ENCODE measurements at places on chromosomes 2 and 18.

GRCh38 chr2:135168204-135168856, 116.2 kb downstream of the RAB3GAP1 start:
- no peak overlapping the region for H3K4me3 ChIP-seq
- peaks cover 5% of the 10 kb centered on the region for H3K4me1 ChIP-seq
- no peak overlapping the region for H3K27ac ChIP-seq
- DNase-seq: no peak
- H3K36me3 ChIP-seq: peaks cover 36% of the 10 kb centered on the region
- H3K27me3 ChIP-seq: no peaks in the 10 kb centered on the region

- peaks cover 8% of the 10 kb centered on the region for H3K4me1 ChIP-seq
- H3K4me3 ChIP-seq: no peak overlapping the region
- no peaks in the 10 kb centered on the region for H3K27me3 ChIP-seq
- H3K36me3 ChIP-seq: no peaks in the 10 kb centered on the region
- no peak for DNase-seq
- no peak overlapping the region for H3K27ac ChIP-seq
Observed at GRCh38 chr2:234334151-234334550, 162.7 kb downstream of the ARL4C start.

DNA sequence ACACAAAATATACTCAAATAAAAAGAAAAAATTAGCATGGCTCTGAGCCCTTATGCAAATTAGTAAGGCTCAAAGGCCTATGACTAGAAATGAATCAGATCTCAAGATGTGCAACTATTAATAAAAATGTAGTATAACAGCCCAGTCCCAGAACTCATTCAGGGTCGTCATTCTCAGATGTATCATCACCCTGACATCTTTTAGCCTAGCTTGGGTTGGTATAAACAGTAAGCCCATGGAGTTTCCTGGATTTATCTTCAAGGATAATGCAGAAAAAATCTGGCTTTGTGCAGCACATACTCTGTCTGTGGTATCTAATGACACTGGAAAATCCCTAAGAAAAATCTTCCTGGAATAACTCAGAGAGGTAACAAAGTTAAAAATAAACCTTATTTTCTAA, 239.3 kb downstream of the ZNF385B start:
- no peaks in the 10 kb centered on the region for H3K4me1 ChIP-seq
- H3K27ac ChIP-seq: no peak overlapping the region
- H3K36me3 ChIP-seq: no peaks in the 10 kb centered on the region
- no peak overlapping the region for H3K4me3 ChIP-seq

DNA sequence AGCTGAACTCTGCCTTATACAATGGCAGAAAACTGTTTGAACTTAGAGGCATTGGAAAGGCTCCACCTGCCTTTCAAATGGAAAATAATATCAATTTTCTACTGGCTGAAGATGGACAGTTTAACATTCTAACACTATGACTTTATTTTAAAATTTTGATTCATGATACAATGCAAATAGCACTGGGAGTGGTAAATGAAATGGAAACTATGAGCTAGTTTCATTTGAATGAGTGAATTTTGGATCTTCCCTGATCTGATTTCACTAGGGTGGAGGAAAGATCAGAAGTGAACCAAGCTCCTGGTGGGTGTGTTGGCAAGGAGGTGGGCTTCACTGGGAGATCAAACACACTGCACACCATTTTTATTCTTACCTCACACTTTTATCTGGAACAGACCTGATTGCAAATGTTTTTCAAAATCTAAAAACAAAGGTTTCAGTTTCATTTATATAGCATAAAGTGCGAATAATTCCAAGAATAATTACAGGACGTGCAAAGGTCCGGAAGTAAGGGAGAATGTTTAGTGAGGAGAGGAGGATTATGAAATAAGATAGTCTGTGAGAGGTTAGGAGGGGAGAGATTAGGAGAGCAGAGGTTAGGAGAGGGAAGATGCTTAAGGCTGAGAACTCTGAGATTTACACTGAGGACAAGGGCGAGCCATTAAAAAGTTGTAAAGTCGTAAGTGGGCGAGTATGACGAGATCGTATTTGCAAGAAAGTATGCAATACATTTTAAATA, 18.6 kb upstream of the MBP start:
- no peak for DNase-seq
- no peak overlapping the region for H3K4me3 ChIP-seq
- no peaks in the 10 kb centered on the region for H3K27me3 ChIP-seq
- peaks cover 5% of the 10 kb centered on the region for H3K4me1 ChIP-seq
- no peaks in the 10 kb centered on the region for H3K36me3 ChIP-seq

DNA sequence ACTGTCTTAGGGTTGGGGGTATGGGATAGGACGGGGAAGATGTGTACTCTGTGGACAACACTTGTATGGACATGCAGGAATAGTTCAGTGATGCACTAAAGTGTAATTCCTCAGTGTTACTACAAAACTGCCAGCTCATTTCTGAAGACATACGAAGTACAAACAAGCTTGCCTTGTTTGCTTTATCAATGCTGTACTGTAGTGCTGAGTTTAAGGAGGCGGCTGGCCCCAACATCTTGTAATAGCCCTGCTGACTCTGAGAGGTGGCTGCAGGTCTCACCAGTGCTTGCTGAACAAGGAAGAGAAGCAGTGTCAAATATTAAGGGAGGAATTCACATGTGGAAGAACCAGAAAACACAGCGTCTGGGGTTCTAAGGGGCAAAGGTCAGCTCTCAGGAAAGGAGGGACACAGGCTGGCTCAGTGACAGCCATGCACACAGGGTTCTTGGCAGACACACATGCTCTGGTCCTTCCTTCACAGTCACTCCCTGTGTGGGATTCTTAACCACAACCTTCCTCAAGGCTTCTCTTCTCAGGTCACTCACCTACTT, 39.8 kb upstream of the EVA1A start:
- DNase-seq: no peak
- no peak overlapping the region for H3K27ac ChIP-seq
- H3K4me3 ChIP-seq: no peak overlapping the region
- H3K27me3 ChIP-seq: no peaks in the 10 kb centered on the region

- no peak for DNase-seq
- no peaks in the 10 kb centered on the region for H3K27me3 ChIP-seq
- H3K4me3 ChIP-seq: no peak overlapping the region
- no peaks in the 10 kb centered on the region for H3K36me3 ChIP-seq
- H3K27ac ChIP-seq: no peak overlapping the region
- H3K4me1 ChIP-seq: no peaks in the 10 kb centered on the region
Observed at GRCh38 chr2:66724241-66724640, 289.3 kb downstream of the MEIS1 start.

DNA sequence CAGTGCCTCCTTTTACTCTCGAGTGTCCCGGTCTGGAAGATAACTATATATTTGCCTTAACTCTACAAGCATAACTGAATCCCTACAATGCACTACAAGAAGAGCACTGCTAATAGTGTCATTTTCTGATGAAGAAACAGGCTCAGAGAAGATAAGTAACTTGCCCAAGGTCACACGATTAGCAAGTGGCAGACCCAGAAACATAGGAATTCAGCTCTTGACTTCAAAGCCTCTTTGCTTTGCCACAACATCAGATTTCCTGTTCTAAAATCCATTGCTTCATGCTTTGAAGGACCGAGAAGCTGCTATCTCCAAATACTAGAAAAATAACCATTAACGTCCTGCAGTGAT, 65.6 kb downstream of the HS1BP3 start:
- no peak for DNase-seq
- no peaks in the 10 kb centered on the region for H3K27me3 ChIP-seq
- H3K36me3 ChIP-seq: no peaks in the 10 kb centered on the region
- H3K4me3 ChIP-seq: no peak overlapping the region
- peak overlapping the region; percentile 79 for H3K27ac ChIP-seq

DNA sequence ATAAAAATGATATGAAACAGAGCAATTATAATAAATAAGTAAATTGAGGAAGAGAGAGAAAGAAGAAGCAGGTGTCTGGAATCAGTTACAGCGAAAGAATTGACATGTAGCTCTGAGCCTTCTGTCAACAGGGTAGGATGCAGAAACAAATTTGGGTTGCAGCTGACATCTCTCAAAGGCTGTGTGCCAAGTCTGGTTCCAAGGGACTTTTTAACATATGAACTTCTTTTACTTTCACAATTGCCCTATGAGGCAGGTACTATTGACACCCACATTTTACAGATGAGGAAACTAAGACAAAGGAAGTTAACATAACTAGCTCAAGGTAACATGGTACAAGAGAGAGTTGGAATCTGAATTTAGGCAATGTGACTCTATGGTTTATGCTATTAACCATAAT, 260.0 kb downstream of the ASXL3 start:
- H3K27ac ChIP-seq: no peak overlapping the region
- DNase-seq: no peak
- H3K27me3 ChIP-seq: no peaks in the 10 kb centered on the region
- no peaks in the 10 kb centered on the region for H3K36me3 ChIP-seq

- H3K27ac ChIP-seq: peak overlapping the region; percentile 29
- H3K4me1 ChIP-seq: peaks cover 7% of the 10 kb centered on the region
- no peak overlapping the region for H3K4me3 ChIP-seq
- no peaks in the 10 kb centered on the region for H3K27me3 ChIP-seq
Observed at GRCh38 chr2:189204322-189204941, 24.9 kb upstream of the COL5A2 start.
